ENCODE measurements at places on chromosomes 5 and 9.

GRCh38 chr5:87027570-87027969 is 240.1 kb upstream of the RASA1 start:
- no peak for DNase-seq

DNA sequence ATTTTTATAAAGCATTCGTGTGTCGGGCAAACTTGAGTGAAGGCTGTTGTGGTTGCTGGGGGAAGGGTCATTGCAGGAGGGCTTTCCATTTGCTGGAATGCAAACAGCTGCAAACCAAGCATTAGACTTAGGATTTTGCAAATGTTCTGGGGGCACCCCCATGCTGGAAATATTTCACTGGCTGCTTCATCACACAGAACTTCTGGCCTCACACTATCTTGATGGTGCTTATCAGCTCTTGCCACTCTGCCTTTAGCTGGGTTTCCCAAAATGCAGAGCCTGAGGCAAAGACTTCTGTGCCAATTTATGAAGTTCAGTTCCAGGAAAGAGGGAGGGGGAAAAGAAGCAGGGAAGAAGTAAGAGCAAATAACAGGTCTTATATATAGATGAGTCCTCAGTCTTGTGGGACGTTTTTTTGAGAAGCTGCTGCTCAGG is 8.6 kb upstream of the COL15A1 start:
- peak; percentile 53 for DNase-seq

DNA sequence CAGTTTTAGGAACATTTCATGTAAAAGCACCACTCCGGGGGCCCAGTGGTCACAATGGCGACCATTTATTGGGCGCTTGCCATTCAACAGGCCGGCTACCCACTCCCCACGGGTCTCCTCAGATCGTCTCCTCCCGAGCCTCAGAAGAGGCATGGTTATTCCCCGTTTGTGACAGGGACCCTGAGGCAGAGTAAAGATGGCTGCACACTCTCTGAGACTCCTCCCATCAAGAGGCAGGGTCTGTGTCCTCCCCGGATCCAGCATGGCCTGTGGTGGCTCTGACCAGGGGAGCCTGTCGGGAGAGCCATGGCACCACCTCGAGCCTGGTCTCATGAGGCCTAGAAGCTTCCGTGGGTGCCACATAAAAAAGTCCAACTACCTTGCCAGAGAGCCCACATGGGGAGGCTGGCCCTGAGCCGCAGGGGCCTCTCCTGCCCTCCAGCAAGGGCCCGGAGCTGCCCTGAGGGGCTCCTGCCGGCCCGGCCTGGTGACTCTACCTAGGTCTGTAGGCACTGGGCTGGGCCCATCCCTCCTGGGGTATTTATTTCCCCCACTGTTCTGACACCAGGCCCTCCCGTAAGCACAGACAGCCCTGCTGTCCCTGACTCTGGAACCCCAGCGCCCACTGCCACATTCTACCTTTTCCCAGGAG is 90.8 kb downstream of the VAV2 start:
- no peak for DNase-seq

DNA sequence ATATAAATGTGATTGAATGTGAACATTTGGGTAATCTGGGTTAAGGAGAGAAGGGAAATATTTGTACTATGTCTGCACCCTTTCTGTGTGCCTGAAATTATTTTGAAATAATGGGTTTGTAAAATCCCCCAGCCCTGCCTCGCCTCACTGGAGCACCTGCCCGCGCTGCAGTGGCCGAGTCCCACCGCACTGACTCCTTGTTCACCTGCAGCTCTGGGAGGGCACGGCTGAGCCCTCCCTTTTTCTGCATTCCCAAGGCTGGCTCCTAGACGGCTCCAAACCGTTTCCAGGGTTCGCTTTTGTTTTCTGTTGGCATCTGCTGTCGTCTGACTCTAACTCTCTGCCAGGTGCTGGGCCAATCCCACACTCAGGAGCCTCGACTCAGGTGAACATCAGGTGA is 17.6 kb upstream of the PPP1R26 start:
- DNase-seq: no peak

GRCh38 chr9:31470051-31470450 is 914.4 kb upstream of the ACO1 start:
- DNase-seq: no peak

GRCh38 chr9:129750013-129750638 is 2.7 kb downstream of the PTGES start:
- peak; percentile 71 for DNase-seq

DNA sequence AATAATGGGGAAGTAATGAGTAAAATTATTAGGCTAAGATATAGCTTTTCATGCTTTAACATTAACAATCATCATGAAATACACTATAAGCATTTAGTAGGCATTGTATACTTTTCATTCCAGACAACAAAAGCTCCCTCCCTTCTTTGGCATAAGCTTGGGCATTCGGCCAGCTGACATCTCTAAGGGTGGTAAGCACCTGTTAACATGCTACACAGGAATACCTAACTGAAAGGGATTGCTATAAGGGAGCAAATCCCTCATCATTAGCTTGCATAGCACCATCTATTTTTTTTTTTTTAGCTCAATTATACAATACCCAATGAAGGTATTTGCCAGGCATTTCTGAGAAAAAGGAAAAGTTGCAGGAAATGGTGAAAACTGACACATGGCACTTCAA is 16.6 kb downstream of the STRBP start:
- DNase-seq: no peak

- no peak for DNase-seq
These were observed 209.0 kb upstream of the RPS23 start for GRCh38 chr5:82487131-82487530.

GRCh38 chr5:473551-474192 is 30.7 kb downstream of the EXOC3 start:
- peak; percentile 25 for DNase-seq

DNA sequence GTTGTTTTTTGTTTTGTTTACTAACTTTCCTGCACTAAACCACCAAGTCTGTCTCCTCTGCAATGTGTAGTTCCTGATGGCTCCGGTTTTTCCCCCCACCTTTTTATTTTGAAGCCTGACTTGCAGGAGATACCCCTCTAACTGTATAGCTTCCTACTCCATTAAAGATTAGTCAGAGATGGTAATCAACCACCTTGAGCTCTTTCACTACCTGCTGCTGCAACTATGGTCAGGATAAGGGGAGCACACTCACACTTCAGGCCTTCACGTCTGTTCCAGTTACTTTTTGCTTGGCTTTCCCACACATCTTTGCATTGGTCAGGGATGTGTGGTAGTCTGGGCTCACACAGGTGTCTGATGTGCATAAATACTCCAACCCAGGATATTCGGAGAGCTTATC is 63.4 kb downstream of the NR6A1 start:
- DNase-seq: no peak
